ENCODE measurements at places on chromosomes 16 and 17.

DNA sequence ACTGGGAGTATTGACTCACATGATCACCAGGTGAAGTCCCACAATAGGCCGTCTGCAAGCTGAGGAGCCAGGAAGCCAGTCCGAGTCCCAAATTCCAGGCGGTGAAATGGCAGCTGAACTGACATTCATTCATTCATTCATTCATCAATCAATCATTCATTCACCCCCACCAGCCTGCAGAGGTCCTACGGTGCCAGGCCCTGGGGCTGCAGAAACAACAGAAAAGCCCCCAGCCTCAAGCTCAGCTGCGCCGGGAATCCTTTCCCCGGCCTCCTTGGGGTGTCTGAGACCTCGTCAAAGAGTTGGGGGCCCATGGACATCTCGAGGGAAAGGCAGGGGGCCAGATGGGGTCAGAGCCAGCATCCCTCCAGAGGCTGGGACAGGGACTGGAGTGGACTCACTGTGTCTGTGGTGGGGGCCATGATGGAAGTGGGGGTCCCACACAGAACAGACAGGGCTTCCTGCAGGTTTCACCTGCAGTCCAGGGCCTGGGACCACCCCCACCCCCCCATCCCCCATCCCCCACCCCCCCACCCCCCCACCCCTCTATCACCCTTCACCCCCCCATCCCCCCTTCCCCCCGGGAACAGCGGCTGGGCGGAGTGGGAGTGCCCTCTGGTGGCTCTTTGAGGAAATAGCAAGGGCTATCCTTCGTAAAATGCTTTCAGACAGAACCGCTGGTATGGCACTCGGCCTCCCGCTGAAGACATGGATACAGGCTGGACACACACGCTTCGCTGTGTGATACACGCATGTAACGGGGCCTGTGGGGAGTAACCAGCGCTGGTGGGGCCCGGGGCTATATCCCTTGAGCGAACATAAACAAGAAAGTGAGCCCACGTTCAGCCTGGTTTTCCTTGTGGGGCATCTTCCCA is 8.5 kb upstream of the ZC3H18 start:
- peak; percentile 61 for DNase-seq

DNA sequence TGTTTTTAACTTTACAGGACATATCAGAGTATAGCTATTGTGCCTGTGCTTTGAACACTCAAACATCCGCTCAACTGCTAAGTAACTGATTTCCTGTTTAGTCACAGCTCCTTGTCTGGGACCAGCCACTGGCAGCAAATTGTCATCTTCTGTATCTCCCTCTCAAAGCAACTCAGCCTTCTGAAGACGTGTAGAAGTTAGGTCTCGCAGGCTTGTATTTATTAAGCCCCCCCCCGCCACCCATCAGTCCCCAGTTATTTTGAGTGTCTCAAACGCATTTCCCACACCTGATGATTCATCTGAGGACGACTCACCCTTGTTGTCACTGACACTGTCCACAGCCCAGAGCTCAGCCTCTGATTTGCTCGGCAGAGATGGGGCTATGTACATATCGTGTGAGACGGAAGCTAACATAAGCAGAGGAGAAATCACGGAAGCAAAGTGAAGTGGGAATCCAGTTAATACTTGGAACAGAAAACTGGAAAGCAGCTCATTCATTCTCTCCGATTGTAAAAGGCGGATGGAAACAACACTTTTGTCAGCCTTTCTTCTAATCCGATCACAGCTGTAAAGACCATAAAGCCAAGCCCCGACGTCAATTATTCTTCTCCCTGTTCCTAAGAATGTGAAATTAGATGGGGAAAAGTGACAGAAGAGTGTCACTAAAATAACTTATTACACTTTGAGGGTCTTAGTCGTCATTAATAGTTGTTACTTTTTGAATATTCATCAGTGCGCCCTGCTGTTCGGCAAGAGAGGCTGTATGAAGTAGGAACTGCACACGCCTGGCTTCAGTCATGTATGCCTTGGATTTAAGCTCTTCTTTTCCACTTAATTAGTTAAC is 64.2 kb downstream of the PITPNC1 start:
- DNase-seq: peak; percentile 89

DNA sequence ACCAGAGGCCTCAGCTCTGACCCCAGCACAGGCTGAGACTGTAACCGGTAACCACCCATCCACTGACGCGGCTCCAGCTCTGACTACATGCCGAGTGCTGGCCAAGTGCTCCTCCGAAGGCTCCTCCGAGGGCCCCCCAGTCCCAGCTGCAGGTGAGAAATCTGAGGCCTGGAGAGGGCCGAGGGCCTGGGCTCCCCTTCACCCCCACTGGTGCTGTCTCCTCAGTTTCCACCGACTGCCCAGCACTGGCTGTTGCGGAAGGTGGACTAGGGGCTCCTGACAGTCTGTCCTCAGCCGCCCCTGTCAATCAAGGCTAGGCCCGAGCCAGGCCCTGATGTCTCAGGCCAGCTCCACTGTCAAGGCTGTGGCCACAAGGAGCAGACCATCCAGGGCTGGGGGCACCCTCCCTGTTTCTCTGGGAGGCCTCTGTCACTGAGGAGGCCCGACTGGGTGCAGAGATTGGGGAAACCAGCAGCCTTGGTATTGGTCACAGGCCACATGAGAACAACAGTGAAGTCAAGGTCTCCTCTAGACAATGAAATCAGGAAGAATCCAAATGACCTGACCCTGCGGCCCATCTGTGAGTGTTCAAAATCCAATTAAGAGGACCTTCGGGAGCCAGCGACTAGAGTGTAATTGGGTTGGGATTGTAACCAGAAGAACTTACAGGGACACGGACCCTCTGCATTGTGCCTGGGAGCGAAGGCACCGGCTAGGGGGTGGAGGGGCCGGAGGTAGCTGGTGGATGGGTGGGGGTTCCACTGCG is 5.1 kb downstream of the TMEM235 start:
- DNase-seq: no peak

DNA sequence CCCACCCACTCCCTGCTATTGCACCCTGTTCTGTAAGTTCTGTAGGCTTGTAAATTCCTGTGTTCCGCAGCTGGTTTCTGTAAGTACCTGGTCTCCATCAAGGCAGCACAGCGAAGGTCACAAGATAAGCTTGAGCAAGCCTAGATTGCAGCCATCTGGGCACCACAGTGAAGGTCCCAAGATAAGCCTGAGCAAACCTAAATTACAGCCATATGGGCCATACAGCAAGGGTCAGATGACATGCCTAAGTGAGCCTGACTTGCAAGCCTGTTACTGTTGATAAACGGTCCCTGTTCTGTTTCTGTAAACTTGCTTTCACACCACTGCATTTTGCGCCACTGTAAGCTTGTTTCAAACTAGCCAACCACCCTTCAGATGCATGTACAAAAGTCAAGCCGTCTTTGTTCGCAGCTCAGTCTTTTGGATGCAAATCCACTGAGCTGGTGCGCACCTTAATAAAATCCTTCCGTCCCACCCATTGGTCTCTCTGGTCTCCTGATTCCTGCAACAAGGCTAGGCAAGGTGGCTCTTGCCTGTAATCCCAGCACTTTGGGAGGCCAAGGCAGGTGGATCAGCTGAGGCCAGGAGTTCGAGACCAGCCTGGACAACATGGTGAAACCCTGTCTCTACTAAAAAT is 42.6 kb upstream of the ATF7IP2 start:
- no peak for DNase-seq

GRCh38 chr16:57946181-57946801 is 24.6 kb downstream of the CNGB1 start:
- no peak for DNase-seq

DNA sequence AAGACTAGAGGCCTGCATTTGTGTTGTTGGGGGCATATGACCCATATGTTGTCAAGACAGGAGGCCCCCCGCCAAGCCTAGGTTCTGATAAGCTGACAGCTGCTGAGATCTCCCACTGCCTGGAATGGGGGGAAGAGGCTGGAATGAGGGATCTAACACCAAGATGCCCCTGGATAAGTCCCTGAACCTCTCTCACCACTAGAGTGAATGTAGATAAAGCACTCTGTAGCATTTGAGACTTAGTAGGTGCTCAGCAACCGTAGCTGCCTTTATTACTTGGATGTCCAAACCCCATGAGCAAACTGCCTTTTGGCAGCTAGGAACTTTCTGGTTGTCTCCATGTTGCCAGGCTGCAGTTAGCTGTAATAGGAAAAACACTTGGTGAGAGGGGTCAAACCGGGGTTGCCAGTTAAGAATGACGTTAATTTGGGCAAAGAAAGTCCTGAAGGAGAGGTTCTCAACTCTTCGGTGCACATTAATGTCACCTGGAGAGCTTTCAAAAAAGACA is 4.4 kb upstream of the RASL10B start:
- no peak for DNase-seq

DNA sequence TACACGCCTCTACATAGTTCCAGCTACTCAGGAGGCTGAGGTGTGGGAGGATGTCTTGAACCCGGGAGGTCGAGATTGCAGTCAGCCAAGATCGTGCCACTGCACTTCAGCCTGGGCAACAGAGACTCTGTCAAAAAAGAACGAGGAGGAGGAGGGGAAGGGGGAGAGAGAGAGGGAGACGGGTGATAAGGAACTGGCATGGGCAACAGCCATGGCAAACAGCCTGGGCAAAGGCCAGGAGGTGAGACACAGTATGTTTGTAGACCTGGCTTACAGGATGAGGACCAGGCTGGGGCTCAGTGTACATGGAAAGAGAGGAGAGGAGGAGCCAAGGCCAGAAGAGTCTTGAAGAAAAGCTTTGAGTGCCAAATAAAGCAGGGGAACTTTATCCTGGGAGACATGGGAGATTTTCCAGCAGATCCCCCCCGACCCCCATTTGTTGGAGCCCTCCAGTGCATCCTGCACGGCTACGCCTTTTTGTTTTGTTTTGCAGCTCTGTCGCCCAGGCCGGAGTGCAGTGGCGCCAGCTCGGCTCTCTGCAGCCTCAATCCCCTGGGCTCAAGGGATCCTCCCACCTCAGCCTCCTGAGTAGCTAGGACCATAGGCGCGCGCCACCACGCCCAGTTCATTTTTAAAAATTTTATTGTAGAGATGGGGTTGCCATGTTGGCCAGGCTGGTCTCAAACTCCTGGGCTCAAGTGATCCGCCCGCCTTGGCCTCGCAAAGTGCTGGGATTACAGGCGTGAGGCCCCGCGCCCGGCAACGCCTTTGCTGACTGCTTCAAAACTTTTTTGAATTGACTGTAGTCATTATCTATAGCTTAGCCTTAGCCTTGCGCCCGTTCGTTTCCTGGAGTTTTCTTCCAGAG is 1.3 kb upstream of the ALKBH5 start:
- DNase-seq: peak; percentile 43

Measured in activated CD8-positive, alpha-beta memory T cell treated with anti-CD3 and anti-CD28 coated beads, Interleukin-2, amount 10 ng/mL, durations not matched to agents 7 days and 5 days (primary cell).